Aorta (tissue), 5 donors: ENCODE measurements at places on chromosomes 3 and 15.
A peak's percentile ranks its signal among the peaks of the same experiment; 100 is the strongest.

DNA sequence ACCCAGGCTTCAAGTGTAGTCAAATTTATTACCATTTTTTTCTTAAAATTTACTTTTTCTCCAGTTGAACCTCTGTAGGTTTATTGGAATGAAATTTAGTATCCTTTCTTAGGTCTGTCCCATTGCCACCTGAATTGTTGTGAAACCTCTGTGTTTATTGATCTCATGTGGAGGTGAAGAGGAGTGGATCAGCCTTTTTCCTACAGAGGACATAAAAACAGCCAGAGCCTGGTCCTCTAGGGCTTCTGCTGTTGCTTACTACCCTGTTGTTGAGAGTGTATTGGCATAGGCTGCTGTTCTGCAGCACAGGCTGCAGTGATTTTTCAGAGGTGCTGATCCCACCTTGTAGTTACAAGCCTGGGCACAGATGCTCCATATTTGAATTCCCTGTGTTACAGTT is 44.6 kb downstream of the LRRC28 start:
- no peak for DNase-seq

- no peak for DNase-seq
Observed at GRCh38 chr15:70071799-70072198, 25.9 kb downstream of the TLE3 start.

GRCh38 chr15:57190208-57190607 is 186.1 kb upstream of the CGNL1 start:
- DNase-seq: no peak

- no peak for DNase-seq
Observed at GRCh38 chr3:25380222-25380739, 47.8 kb upstream of the RARB start.

DNA sequence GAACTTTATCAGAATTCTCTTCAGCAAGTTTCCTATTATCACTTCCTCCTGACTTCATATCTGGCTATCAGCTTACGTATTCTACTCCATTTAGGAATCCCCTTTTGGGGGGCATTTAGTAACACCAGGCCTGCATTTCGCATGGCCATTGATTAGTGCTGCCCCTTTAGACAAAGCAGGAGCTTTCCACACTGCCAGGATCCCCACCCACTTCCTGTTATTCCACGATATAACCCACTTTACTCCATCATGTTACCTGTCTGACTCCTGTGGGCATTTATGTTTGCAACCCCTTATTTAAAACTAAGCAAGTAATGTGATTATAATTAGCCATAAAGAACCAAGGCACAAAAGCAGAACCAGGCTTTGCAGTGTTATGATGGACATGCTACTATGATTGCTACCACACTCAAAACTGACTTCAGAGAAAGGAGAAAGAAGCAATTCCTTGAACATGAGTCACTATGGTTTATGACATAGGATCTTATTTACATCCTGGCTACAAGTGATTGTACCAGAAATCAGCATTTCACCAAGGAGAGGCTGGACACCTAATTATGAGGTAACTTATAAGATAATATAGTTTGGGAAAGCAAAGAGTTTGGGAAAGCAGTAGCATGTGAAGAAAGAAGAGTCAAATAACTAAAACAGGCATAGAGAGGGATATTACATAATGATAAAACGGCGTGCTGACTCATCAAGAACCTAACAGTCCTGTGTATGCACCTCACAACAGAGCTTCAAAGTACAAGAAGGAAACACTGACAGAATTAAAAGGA is 96.3 kb downstream of the IGSF11 start:
- DNase-seq: no peak

DNA sequence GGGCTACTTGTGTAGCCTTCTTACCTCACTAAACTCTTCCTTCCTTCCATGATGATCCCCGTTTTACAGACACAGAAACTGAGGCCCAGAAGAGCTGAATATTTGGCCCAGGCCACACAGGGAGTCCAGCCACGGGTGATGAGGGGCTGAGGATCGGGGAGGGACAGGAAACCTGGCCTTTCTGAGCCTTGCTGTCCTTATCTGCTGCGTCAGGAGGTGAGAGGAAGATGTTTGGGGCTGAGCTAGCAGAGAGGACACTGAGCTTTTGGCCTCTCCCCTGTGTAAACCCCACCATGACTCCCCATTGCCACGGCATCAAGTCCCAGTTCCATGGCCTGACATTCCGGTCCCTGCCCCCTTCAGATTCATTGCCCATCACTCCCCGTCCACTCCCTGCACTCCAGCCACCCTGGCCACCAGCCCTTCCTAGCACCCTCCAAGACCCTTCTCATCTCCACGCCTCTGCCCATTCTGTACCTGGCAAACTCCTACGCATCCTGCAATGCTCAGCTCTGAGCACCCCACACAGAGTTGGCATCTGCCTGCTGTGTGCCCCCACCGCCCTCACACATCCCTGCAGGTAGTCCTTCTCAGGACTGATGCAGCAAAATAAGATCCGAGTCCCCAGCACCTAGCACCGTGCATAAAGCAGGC is 103.0 kb downstream of the FBLN2 start:
- DNase-seq: no peak

DNA sequence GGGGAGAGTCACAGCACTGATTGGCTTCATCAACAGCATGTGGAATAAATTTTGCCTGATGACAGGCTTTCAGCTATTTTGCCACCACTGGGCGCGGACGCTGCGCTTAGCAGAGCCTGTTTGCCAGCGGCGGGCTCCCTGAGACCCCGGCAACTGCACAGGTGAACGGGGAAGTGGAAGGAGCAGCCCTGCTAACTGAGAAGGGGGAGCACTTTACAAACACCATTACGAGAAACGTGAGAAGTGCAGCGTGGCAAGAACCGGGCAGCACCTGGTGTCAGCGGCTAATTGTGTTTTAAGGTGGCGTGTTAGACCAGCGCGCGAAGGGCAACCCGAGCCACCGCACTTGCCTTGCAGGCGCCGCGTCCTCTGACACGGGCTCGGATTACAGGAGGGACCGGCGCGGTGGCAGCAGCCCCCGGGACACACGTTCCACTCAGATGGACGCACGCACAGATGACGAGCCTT is 307.8 kb upstream of the ARRDC4 start:
- no peak for DNase-seq

GRCh38 chr15:77974098-77974414 is 103.5 kb downstream of the TBC1D2B start:
- DNase-seq: peak; percentile 78

- DNase-seq: no peak
Observed at GRCh38 chr3:150936693-150937092, 31.5 kb upstream of the MINDY4B start.

DNA sequence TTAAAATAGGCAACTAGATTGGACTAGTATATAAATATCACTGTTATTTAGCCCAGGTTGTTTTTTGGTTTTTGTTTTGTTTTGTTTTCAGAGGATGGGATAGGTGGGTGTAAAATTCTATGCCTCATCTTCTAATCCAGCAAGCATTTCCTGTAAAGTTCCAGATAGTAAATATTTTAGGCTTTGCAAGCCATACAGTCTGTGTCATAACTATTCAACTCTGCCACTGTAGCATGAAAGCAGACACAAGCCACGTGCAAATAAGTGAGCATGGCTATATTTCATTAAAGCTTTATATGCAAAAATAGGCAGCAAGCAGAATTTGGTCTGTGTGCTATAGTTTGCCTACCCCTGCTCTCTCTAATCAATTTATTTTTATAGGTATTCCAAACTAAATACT is 657.3 kb upstream of the TGFBR2 start:
- no peak for DNase-seq

DNA sequence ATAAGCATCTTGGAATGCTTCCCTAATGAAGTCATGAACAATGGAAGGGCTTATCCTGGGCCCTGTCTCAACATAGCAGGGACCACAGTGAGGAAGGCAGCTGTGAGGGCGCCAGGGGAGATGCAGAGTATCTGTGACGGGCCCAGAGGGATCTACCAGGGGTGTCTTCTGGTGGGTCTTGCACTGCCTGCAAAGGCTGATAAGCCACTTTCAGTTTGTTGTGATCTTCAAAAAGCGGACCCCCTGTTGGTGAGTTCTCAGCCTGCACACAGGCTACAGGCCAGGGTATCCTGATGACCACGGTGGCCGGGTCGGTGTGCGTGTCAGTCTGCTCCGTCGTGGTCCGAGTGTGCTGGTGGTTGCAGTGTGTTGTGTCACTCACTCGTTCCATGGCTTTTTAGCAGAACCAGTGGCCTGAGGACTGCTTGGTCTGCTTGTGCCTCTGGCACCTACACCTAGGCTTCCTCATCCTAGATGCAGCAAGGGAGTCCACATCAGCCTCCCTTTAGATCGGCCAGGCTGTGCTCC is 46.8 kb downstream of the CHDH start:
- no peak for DNase-seq

DNA sequence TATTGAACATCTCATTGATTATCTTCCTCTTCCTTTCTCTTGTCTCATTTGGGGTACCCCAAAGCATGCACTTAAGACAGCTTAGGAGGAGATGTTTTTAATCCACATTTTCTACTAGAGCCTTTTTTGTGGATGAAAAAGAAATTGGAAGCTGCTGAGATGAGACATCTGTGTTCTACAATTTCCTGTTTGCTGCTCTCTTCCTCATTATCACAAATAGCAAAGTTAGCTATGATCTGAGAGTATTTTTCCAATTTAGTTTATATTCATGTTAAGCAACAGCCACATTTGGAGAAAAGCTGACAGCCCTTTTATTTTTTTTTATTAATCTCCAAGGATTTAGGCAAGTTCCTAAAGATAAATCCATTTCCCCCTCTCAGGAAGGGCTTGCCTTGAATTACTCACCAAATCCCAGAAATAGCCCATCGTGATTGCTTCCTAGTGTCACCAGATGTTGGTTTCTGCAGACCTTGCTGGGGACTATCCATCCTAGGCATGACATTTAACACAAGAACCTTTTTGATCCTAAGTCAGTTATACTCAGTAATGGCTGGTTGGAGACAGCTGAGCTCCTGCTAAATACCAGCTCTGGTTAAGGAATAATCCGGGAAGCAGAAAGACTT is 70.8 kb upstream of the FILIP1L start:
- DNase-seq: no peak

- DNase-seq: no peak
Observed at GRCh38 chr3:35201211-35201610, 438.1 kb upstream of the ARPP21 start.

GRCh38 chr3:129106320-129106719 is 15.3 kb downstream of the RAB43 start:
- no peak for DNase-seq

DNA sequence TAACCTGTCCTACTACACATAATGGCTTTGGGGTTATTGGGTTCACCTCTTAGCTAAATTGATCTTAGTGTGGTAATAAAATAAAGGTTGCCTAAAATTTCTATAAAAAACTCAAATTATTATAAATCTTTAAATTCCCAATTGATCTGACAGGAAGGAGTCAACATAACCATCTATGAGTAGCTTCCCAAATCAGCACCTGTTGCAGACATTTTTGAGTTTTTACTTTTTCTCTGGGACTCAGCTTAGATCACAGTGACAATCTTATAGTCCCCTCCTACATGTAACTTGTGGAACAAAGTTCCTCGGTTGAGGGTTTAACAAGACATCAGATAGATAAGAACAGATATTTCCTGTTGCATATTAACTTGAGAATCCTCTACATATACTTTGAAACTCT is 601.0 kb downstream of the TUSC7 start:
- no peak for DNase-seq

DNA sequence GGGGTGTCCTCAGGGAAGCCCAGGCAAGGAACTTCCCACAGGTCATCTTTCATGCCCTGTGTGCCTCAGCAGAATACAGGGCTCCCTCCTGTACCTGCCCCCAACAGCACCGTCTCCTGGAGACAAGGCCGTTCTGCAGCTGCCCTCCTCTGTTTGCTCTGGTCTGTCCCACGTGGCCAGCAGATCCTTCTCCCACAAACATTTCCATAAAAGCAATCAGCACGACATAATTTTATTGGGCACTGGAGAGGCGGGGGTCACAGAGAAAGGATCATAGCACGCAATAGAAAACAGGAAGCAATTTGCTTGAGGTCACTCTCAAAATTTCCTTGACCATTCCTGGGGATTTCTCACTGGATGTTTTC is 29.4 kb downstream of the STARD5 start:
- DNase-seq: no peak
